ENCODE measurements at places on chromosomes 7 and 10. TPM values are rescaled to one million over a fixed set of nuclear protein-coding genes. Genes with fewer than 3 reads are reported as not detected.

GRCh38 chr10:32621969-32622368, 176.0 kb downstream of the CCDC7 start:
- H3K36me3 ChIP-seq = no peaks in the 10 kb centered on the region
- H3K27ac ChIP-seq = no peak overlapping the region
- no peaks in the 10 kb centered on the region for H3K4me1 ChIP-seq
- no peaks in the 10 kb centered on the region for H3K27me3 ChIP-seq
- no peak overlapping the region for H3K4me3 ChIP-seq
- DNase-seq = no peak

SLC26A5 gene
- polyA plus RNA-seq = 0.09 TPM

- H3K36me3 ChIP-seq = peaks cover 35% of the 10 kb centered on the region
- H3K4me3 ChIP-seq = no peak overlapping the region
- H3K4me1 ChIP-seq = peaks cover 7% of the 10 kb centered on the region
- DNase-seq = no peak
Measured at GRCh38 chr10:99395750-99396445, 34.5 kb downstream of the GOT1 start.

GRCh38 chr7:134332892-134333291, 16.2 kb upstream of the SLC35B4 start:
- no peaks in the 10 kb centered on the region for H3K4me1 ChIP-seq
- H3K4me3 ChIP-seq = no peak overlapping the region
- no peak for DNase-seq
- no peaks in the 10 kb centered on the region for H3K27me3 ChIP-seq
- no peaks in the 10 kb centered on the region for H3K36me3 ChIP-seq
- no peak overlapping the region for H3K27ac ChIP-seq

DNA sequence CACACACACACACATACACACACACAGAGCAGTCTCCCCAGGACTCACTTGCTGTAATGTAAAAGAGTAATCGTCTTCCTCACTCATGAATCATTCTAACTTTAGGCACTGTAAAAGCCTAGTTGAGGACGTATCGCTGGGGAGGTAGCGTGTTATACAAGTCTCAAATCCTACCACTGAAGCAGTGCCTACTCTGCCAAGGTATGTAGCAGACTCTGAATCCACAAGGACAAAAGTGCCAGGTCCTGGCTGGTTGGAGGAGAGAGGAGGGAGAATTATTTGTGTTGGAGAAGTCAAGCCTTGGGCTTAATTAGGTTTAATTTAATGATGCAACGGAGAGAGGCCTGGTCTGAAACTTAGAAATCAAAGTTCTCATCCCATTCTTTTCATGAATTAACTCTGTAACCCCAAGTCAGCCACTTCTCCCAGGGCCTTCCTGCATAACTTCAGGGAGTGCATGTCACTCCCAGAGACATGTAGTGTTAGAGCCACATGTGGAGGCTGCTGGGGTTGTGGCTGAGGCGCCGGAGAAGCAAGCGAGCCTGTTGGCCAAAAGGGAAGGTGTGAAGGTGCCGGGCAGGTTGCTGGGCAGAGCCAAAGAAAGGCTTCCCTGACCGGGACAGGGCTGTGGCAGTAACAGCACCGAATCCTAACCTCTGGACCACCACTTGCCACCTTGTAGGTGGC, 36.7 kb downstream of the NKX2-3 start:
- H3K36me3 ChIP-seq = no peaks in the 10 kb centered on the region
- no peaks in the 10 kb centered on the region for H3K4me1 ChIP-seq
- H3K27me3 ChIP-seq = peaks cover 3% of the 10 kb centered on the region
- H3K27ac ChIP-seq = no peak overlapping the region
- no peak overlapping the region for H3K4me3 ChIP-seq
- no peak for DNase-seq

DNA sequence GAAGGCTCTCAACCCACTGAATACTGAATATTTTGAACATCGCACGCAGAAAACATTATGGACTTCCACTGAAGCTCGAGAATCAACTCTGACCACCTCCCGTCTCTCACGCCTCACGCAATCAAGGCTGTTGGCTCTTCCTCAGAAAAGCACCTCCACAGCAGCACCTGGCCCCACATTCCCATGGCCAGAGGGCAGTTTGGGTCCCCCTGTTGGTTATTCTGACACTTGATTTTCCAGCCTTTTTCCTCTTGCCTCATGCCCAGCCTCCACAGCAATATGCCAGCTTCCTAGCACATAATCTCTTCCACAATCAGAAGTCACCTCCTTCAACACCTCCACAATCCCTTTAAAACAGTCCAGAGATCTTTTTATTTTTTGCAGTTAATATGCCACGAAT, 55.9 kb downstream of the SVOPL start:
- no peaks in the 10 kb centered on the region for H3K36me3 ChIP-seq
- no peaks in the 10 kb centered on the region for H3K27me3 ChIP-seq
- H3K4me3 ChIP-seq = no peak overlapping the region
- DNase-seq = no peak

NME8 gene
- 0.04 TPM for polyA plus RNA-seq

DNA sequence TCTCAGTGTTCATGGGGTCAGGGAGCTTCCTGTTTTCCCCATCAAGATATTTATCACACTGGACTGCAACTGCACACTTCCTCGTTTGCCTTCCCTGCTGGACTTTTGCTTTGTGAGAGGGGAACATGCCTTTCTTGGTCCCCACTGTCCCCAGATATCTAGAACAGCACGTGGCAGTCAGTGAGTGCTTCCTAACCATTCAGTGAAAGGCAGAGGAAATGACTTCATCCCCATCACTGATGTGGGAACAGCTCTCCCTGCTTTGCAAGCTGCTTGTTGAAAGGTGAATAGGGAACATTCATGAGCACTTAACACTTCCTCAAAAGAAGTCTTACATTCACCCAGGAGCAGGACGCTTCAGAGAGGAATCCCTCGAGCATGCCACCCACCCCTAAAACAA, 135.4 kb downstream of the MYOF start:
- H3K27me3 ChIP-seq = no peaks in the 10 kb centered on the region
- H3K4me3 ChIP-seq = no peak overlapping the region
- no peak for DNase-seq
- no peak overlapping the region for H3K27ac ChIP-seq

DNA sequence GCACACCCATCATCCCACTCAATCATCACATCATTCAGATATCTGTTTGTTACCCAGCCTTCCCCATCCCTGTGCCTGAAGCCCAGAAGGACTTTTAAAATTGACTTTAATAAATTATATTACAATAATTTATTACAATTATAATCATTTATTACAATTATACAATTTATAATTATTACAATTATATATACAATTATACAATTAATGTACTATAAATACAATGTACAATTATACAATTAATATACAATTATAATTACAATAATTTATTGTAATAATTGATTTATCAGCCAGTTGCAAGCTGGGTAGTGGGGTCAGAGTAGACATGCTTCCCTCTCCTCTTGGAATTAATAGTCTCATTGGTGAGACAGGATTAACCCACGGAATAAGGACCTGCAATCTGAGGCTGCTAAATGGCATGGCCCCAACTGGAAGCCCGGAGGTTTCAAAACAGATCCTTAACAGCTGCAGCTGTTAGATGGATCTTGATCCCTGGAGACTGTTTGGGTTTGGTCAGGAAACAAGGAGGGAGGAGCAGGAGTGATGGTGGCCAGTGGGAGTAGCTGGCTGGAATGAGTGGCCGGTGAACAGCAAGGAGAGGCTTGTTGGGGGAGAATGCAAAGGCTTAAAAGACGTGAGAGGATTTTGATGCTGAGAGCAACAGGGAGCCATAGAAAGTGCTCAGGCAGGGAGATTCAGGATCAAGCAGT, 402.8 kb upstream of the PODXL start:
- peaks cover 7% of the 10 kb centered on the region for H3K27me3 ChIP-seq
- no peaks in the 10 kb centered on the region for H3K4me1 ChIP-seq
- no peak for DNase-seq

GRCh38 chr10:67669978-67670377, 26.0 kb downstream of the CTNNA3 start:
- H3K36me3 ChIP-seq = no peaks in the 10 kb centered on the region
- H3K27ac ChIP-seq = no peak overlapping the region
- H3K4me3 ChIP-seq = no peak overlapping the region
- H3K4me1 ChIP-seq = no peaks in the 10 kb centered on the region
- DNase-seq = no peak
- H3K27me3 ChIP-seq = no peaks in the 10 kb centered on the region

DNA sequence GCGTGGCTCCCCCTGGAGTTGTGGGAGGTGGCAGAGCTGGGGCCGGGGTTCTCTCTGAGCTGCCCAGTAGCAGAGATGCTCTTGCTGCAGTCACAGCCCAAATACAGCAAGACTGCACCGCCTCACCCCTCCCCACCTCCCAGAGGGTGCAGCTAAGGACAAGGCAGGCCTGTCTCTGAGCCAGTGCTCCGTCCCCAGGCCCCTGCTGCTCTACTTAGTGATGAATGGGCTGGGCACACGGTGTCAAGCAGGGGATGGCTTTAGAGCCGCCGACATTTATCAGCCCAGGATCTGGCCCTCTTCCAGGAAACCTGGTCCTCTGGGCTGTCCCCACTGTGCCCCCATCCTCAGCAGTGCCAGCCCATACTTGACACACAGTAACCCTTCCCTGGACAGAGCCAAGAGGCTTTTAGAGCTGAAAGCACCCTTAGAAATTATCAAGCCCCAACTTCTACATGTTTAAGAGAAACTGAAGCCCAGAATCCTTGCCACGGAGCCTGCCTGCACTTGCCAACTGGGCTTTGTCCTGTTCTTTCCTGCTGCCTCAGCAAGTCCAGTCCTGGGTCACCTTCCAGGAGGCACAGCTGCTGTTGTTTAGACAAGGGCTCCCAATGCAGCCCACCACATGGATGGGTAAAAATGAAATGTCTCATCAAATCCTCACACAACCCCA, 137.1 kb upstream of the UNC5B start:
- no peaks in the 10 kb centered on the region for H3K36me3 ChIP-seq
- H3K27ac ChIP-seq = no peak overlapping the region
- H3K4me3 ChIP-seq = no peak overlapping the region

SAP25 gene
- 7.9 TPM for polyA plus RNA-seq

- H3K27ac ChIP-seq = no peak overlapping the region
- DNase-seq = no peak
- H3K4me1 ChIP-seq = peaks cover 9% of the 10 kb centered on the region
Measured at GRCh38 chr10:91602868-91603568, 29.9 kb downstream of the PPP1R3C start.

- no peak overlapping the region for H3K4me3 ChIP-seq
- peaks cover 6% of the 10 kb centered on the region for H3K4me1 ChIP-seq
- no peak overlapping the region for H3K27ac ChIP-seq
- DNase-seq = peak; percentile 22
- no peaks in the 10 kb centered on the region for H3K36me3 ChIP-seq
- no peaks in the 10 kb centered on the region for H3K27me3 ChIP-seq
Measured at GRCh38 chr7:94129443-94130140, 125.4 kb upstream of the BET1 start.

GRCh38 chr10:112713411-112713810, 236.6 kb upstream of the TCF7L2 start:
- H3K27me3 ChIP-seq = no peaks in the 10 kb centered on the region
- H3K27ac ChIP-seq = no peak overlapping the region
- no peak overlapping the region for H3K4me3 ChIP-seq
- peaks cover 3% of the 10 kb centered on the region for H3K4me1 ChIP-seq
- no peak for DNase-seq
- H3K36me3 ChIP-seq = no peaks in the 10 kb centered on the region

DNA sequence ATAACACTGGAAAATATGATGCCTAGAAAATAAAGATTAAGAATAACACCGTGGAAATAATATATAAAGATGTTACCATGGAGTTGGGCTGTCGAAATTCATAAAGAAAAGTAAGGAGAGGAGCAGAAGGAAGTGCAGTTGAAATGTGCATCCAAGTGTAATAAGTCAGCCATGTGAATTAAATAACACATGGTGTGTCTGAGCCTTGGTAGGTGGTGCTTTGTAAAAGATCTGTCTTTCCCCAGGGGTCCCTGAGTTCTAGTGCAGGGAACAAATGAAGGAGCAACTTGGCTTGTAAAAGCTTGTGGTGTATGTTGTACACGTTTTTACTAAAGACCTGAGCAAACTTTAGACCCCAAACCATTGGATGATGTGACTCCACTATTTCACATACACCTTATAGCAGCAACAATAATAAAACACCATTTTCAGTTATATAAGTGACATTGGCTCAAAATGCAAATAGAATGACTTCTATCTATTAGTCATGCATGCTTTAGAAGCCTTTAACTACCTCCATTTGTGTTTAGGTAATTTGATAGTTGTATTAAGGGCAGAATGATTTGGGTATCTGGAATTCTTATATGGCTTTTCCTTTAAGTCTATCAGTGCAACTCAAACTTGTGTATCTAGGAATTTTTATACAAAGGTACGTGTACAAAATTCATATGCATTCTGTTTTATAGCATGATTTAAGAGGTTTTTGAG, 11.3 kb downstream of the STARD3NL start:
- no peaks in the 10 kb centered on the region for H3K27me3 ChIP-seq
- H3K36me3 ChIP-seq = no peaks in the 10 kb centered on the region
- no peak for DNase-seq
- no peak overlapping the region for H3K27ac ChIP-seq
- H3K4me1 ChIP-seq = no peaks in the 10 kb centered on the region

GRCh38 chr7:2996141-2996540, 47.5 kb downstream of the CARD11 start:
- no peak overlapping the region for H3K4me3 ChIP-seq
- peak; percentile 63 for DNase-seq
- H3K36me3 ChIP-seq = no peaks in the 10 kb centered on the region
- no peak overlapping the region for H3K27ac ChIP-seq
- no peaks in the 10 kb centered on the region for H3K27me3 ChIP-seq

DRGX gene
- polyA plus RNA-seq = 0.78 TPM

DNA sequence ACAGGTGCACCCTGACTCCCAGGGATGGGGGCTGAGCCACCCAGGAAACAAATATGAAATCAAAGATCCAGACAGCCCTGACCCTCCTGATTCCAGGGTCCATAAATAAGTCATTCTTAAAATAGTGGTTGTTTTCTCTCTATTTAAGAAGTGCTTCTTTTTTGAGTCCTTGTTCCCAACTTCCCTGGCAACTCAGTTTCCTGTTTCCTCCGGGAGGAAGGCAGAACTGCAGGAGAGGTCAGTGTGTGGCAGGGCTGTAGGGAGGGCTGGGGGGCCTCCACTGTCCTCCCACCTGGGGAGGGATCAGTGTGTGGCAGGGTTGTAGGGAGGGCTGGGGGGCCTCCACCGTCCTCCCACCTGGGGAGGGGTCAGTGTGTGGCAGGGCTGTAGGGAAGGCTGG, 88.7 kb upstream of the PDGFA start:
- no peak overlapping the region for H3K27ac ChIP-seq
- H3K4me1 ChIP-seq = peaks cover 25% of the 10 kb centered on the region
- no peak for DNase-seq
- H3K27me3 ChIP-seq = no peaks in the 10 kb centered on the region
- no peak overlapping the region for H3K4me3 ChIP-seq

VWC2 gene
- polyA plus RNA-seq = 0.63 TPM

DNA sequence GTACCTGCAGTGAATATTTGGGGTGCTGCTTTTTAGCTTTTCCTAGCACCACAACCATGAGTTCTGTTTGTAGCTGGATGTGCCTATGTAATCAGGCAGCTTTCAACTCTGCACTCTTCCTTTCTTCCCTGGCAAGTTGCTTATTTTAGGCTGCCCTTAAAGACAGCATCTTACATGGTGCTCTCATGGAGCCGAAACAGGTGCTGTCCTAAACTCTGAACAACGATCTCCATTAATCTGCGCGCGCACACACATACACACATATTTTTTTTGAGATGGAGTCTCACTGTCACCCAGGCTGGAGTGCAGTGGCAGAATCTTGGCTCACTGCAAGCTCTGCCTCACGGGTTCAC, 9.1 kb downstream of the RPS24 start:
- no peak for DNase-seq

Data from large intestine (tissue), 12 donors.